ENCODE measurements at places on chromosomes 6 and 20.

GRCh38 chr6:48691420-48691819 lies 580.4 kb upstream of the PTCHD4 start:
- DNase-seq = no peak

DNA sequence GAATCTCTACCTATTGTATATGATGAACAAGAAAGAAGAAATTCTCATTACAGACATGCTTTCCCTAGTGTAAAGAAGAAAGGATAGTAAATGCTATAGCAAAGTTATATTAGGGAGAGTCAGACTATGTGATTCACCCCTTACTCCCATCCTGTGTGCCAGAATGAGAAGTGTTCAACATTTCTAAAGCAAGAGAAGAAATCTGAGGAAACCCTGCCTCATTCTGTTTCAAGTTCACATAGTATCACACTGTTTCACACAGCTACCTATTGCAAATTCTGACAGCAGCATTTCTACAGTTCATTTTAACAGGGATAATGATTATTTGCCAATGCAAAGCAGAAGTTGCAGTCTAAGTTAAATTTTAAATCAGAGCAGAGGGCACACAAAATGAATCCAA lies 267.2 kb upstream of the TCF21 start:
- DNase-seq = no peak

DNA sequence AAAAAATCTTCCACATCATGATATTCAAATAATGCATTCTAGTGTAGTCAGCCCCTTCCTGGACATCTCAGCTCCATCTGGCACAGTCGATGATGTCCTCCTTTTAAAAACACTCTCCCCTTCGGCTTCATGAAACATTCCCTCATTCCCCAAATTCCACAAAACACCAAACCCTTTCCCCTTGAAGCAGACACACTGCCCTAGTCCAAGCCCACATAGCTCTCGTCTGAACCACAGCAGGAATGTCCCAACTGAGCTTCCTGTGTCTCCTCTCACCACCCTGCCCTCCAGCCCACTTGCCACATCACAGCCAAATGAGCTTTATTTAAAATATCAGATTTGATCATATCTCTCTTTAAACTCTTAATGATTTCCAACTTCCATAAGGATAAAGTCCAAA lies 106.4 kb upstream of the CARMIL1 start:
- DNase-seq = peak; percentile 36

DNA sequence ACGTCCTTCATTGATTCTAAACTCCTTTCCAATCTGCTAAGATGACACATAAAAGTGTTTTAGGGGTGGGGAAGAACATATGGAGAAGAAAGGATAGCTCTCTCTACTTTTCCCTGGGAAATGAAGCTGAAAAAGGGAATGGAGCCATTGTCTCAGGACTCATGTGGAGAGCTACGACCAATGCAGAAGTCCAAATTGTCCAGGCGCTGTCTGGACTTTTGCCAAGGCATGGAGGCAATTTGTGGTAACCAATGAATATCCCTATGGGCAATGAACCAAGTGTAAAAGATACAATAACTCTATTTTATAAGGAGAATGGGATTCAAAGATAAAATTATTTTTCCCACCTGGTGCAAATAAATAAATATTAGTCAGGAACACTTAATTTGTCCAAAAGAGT lies 16.1 kb downstream of the FBXL4 start:
- DNase-seq = no peak

GRCh38 chr6:1507251-1507650 lies 102.5 kb upstream of the FOXC1 start:
- no peak for DNase-seq

DNA sequence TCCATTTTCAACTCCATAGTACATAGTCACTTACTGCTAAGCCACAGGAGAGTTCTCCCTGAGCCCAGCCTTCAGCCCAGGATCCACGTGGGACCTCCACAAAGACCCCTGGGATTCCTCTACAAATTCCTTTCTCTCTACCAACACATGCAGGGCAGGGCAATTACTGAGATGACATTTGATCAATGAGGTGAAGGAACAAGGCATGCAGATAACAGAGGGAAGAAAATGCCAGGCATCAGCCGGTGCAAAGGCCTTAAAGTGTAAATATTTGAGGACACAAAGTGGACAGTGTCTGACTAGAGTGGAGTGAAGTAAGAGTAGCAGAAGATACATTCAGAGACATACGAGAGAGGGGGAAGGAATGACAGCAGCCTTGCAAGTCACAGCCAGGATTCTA lies 70.2 kb downstream of the HS3ST5 start:
- no peak for DNase-seq

DNA sequence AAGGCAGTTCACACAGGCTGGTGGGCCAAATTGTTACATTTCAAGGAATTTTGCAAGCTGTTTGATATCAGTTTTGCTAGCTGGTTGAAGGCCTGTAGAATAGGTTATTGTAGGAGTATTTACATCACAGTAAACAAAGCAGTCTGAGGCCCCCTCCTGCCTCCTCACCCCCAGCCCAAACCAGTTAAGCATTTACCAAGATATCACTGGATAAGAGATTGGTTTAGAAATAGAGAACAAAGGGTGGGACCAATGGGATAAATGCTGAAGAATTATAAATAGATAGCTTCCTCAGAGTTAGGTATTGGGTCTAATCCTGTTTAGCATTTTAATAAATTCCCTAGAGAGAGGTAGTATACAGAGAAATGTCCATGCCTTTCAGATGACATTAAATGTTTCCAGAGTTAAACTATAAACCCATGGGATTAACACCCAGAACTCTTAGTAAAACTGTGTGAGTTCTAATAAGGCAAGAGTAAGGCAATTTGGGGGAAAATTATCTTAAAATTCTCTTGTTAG lies 2.3 kb upstream of the PHACTR2 start:
- no peak for DNase-seq

GRCh38 chr6:26109772-26110171 lies 22.5 kb downstream of the HFE start:
- DNase-seq = no peak

DNA sequence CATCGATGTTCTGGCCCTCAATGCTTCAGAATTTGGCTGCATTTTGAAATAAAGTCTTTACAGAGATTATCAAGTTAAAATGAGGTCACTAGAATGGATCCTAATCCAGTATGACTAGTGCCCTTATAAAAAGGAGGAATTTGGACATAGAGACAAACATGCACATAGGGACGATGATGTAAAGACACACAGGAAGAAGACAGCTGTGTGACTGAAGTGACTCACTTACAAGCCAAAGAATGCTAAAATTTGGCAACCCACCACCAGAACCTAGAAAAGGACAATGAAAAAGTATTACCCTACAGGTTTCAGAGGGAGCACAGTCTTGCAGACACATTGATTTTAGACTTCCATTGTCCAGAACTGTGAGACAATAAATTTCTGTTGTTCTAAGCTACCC lies 322.8 kb upstream of the GJE1 start:
- no peak for DNase-seq

GRCh38 chr20:62201173-62202082 lies 18.6 kb downstream of the MTG2 start:
- no peak for DNase-seq

GRCh38 chr6:101826678-101827077 lies 433.2 kb downstream of the GRIK2 start:
- DNase-seq = no peak

DNA sequence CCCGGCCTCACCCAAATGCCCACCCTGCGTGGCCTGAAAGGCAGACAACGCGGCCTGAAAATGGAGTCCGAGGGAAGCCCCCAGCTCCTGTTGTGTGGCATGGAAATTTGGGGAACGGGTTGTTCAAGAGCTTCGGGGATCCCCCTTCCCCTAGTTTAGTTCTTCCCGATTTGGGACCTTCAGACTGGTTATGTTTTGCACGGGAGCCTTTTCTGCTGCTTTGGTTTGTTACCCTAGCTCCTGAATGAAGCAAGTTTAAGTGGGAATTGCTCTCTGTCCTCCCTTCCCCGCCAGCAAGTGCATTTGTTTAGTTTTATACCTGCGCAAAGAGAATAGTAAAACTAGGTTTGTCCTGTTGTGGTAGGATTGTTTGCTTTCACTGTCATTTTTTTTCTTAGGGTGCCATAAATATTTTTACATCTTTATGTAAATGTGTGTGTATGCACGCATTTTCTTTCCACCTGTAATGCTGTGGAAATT lies 604 bp downstream of the SH3BGRL2 start:
- no peak for DNase-seq

GRCh38 chr6:43956478-43956877 lies 170.8 kb downstream of the MRPL14 start:
- no peak for DNase-seq

GRCh38 chr6:167731216-167731615 lies 95.5 kb upstream of the AFDN start:
- no peak for DNase-seq

- no peak for DNase-seq
These were observed 893.5 kb upstream of the MAP3K7 start for GRCh38 chr6:91480402-91480801.
